HFFc6 (cell line): ENCODE measurements at places on chromosomes 11 and 22. TPM values are rescaled to one million over a fixed set of nuclear protein-coding genes. Genes with fewer than 3 reads are reported as not detected.

GRCh38 chr22:39745789-39746188, 147.8 kb downstream of the ENTHD1 start:
- no peak for DNase-seq

- DNase-seq, result no peak
Observed at GRCh38 chr11:78802058-78802761, 227.5 kb upstream of the NARS2 start.

DNA sequence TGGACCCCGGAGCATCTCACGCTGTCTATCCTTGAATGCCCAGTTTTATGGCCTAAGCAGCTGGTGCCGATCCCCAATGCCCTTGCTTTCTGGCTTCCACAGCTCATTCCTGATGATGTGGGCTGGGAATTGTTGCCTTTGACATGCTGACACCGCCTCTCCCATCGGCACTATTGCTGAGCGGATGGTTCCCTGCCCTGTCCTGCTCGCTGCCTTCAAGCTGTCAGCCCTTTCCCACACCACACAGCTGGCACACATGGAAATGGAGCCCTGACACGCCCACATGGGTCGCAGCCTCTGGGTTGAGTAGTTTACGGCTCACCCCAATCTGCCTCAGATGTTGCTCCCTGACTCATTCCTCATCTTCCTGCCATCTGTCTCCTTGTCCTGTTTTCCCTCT, 110.2 kb upstream of the SESN3 start:
- DNase-seq, result no peak

Gene PHOX2A
- not detected in 3 replicates for total RNA-seq
